RCC 7860 (cell line): ENCODE measurements at places on chromosomes 11 and 22.

DNA sequence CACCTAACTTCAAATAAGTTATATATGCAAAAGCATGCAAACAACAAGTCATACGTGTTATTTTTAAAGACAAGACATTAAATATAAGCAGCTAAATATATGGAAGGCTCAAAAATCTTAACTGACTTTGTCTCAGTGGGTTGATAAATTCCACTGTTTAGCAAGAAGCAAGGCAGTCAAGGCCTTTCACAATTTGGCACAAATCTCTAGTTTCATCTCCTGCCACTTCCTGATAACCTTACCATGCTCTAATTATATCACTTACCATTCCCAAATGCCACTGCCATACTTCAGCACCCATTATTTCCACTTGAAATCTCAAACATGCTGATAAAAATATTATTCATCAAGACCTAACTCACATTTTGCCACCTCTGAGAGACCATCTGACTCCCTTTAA, 24.8 kb downstream of the DCUN1D5 start:
- DNase-seq, result no peak

GRCh38 chr11:76627606-76628005, 42.9 kb downstream of the LRRC32 start:
- DNase-seq, result no peak

GRCh38 chr11:134033696-134034491, 35.0 kb upstream of the JAM3 start:
- peak; percentile 23 for DNase-seq

GRCh38 chr11:112321501-112322172, 61.0 kb upstream of the PLET1 start:
- DNase-seq, result peak; percentile 66

DNA sequence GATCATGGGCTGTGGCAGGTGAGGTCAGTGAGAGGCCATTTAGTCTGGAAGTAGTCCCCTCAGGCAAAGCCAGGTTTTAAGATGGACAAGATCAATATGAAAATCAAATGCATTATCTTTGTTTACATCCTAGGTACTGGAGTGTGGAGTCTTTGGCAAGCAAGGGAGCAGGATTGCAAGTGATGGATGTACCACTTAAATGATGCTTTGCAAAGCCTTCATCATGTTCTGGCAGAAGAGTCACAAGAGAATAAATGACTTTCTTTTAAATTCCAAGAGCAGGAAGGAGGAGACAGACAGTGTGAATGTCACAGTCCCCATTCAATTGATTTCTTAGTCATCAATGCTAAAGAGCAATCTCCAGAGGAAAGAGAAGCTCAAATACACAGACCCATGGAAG, 908.3 kb downstream of the FAM181B start:
- DNase-seq, result no peak

- DNase-seq, result no peak
Observed at GRCh38 chr11:13143486-13144297, 133.9 kb upstream of the BMAL1 start.

DNA sequence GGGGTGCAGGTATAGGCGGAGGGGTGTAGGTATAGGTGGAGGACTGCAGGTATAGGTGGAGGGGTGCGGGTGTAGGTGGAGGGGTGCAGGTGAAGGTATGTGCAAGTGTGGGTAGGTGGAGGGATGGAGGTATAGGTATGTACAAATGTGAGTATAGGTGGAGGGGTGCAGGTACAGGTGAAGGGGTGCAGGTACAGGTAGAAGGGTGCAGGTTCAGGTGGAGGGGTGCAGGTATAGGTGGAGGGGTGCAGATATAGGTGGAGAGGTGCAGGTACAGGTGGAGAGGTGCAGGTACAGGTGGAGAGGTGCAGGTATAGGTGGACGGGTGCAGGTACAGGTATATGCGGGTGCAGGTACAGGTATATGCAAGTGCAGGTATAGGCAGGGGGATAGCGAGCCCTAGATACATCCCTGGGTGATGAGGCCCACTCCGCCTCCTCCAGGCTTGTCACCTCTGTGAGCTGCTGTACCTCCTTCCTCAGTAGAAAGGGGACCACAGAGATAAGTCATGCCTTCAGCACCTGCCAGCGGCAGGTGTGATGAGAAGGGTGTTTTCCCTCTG, 17.2 kb downstream of the LINC01488 start:
- DNase-seq, result no peak

GRCh38 chr11:10659339-10660216, 34.0 kb downstream of the IRAG1 start:
- peak; percentile 74 for DNase-seq

- no peak for DNase-seq
Observed at GRCh38 chr11:2990617-2991451, 1.3 kb downstream of the NAP1L4 start.

DNA sequence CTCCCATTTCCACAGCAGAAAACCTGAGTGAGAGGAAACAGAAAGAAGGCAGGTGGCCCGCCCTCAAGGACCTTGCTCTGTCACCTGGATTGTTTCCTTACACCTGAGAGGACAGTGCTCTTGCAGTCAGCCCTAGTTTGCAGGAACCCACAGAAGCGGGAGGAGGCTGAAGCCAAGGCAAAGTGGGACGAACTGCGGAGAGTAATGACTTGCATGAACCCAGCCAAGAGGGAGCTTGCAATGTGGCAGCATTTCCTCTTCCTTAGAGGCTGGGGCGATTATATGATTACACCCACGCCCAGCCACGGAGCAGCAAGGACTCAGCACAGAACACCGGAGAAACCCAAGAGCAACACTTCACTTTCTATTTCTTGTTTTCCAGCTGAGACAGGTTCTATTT, 102.6 kb downstream of the SPON1 start:
- DNase-seq, result no peak
